A673 (cell line): ENCODE measurements at places on chromosomes 2 and 18. TPM values are rescaled to one million over a fixed set of nuclear protein-coding genes. Genes with fewer than 3 reads are reported as not detected.

Gene CCDC150
- 28.0 and 38.0 TPM in 2 replicates for total RNA-seq

- H3K27ac ChIP-seq = no peak overlapping the region
- no peaks in the 10 kb centered on the region for H3K27me3 ChIP-seq
- no peak for DNase-seq
Measured at GRCh38 chr2:43228756-43229659, 2.6 kb upstream of the ZFP36L2 start.

DNA sequence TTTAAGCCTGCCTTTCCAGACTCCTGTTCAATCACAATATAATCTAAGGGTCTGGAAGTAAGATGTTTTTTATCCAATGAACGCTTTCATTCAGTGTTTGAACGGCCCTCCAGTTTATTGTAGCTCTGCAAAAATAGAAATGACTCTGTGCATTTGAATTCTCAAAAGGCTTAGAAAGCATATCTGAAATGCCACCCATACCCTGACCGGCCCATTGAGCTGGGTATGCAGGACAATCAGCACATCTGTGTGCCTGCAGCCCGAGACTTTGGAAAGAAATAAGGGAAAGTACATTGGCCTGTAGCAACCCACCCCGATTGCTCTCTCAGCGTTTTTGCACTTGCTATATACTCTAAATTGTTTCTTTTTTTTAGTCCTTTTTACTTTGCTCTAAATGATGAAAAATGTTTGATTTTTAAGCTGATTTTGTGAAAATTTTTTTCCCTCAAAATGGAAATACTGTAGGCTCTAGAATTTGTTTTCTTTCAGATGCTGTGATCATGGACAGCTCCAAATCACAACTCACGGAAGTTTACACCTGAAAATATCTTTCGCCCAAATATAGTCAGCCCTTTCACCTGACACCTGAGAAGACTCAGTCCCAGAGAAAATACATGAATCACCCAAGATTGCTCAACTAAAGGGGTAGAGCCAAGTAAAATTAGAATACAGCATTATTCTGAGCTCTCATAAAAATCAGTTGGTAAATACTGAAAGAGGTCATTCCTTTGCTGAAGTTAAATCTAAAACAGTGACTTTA, 194.5 kb upstream of the SIX3 start:
- H3K27me3 ChIP-seq = no peaks in the 10 kb centered on the region
- H3K27ac ChIP-seq = no peak overlapping the region
- no peak for DNase-seq

Gene POU3F3
- 0.13 TPM in 1 of 2 replicates, not detected in the other for total RNA-seq

- no peak for DNase-seq
- H3K27me3 ChIP-seq = peaks cover 7% of the 10 kb centered on the region
- no peak overlapping the region for H3K27ac ChIP-seq
- no peak overlapping the region for H3K4me3 ChIP-seq
- H3K4me1 ChIP-seq = no peaks in the 10 kb centered on the region
Measured at GRCh38 chr2:51510303-51510702, 478.4 kb upstream of the NRXN1 start.

DNA sequence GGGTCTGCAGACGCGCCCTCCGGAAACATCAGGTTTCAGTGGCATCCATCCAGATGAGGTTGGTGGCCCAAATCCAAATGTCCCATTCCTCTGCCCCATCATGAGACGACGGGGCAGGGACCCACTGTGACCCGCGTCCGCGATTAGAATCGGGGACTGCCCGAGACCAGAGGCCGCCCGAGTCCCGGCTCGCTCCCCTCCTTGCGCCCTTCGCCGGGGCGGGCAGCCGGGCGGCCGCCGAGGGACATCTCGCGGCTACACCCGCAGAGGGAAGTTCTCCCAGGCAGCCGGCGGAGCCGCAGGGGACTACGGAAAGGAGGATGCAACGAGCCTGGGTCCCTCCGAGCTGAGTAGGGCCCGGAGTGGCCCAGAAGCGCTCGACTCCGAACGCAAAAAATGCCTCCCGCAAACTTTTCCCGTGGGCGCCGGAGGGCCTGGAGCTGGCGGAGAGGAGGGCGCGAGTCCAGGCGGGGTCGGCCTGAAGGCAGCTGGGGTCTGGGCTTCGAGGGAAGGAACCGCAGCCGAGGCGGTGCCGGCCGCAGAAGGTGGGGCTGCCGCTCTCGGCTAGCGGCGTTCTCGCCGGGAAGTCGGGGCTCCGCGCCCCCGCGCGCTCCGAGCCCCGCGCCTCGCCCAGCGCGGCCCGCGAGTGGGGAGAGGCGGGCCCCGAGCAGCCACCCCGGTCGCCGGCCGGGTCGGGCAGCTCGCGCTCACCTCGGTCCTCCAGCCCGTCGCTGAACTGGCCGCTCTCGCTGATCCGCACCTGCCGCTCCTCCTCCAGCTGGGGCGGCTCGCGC, 580 bp downstream of the TMEM163 start:
- no peaks in the 10 kb centered on the region for H3K36me3 ChIP-seq
- no peak overlapping the region for H3K4me3 ChIP-seq
- no peak for DNase-seq
- H3K27me3 ChIP-seq = peaks cover 94% of the 10 kb centered on the region

Gene HK2
- 40.1 and 42.6 TPM in 2 replicates for total RNA-seq

Gene LRP1B
- total RNA-seq = 9.9 and 11.0 TPM in 2 replicates

Gene DUSP19
- total RNA-seq = 5.2 and 6.4 TPM in 2 replicates

Gene PIAS2
- 72.8 and 78.7 TPM in 2 replicates for total RNA-seq

GRCh38 chr2:231928901-231929725, 2.9 kb upstream of the NPPC start:
- H3K27me3 ChIP-seq = peaks cover 32% of the 10 kb centered on the region
- H3K36me3 ChIP-seq = no peaks in the 10 kb centered on the region
- no peak for DNase-seq
- peaks cover 14% of the 10 kb centered on the region for H3K4me1 ChIP-seq

GRCh38 chr2:170823088-170823897, 6.6 kb downstream of the GAD1 start:
- H3K4me1 ChIP-seq = peaks cover 23% of the 10 kb centered on the region
- peak overlapping the region; percentile 32 for H3K4me3 ChIP-seq
- H3K36me3 ChIP-seq = no peaks in the 10 kb centered on the region
- no peak overlapping the region for H3K27ac ChIP-seq
- no peak for DNase-seq

DNA sequence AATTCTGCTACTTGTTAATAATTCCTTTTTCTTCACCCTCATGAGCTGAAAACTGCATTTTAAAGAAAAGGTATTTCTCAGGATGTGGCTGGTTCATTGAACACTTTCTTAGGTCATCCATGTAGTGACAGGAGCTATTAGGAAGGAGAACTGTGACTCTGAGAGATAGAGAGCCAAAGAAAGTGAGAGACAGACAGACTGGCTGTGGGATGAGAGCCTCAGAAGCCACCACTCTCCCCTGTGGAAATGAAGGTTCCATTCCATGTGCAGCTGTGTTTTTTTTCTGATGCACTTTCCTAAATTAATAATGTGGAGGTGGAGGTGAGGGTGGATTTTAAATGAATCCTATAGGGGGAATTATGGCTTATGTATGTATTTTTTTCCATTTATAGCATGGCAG, 113.3 kb downstream of the FAM210A start:
- no peak for DNase-seq
- peaks cover 24% of the 10 kb centered on the region for H3K27me3 ChIP-seq
- H3K4me1 ChIP-seq = peaks cover 33% of the 10 kb centered on the region
- H3K4me3 ChIP-seq = no peak overlapping the region
- no peak overlapping the region for H3K27ac ChIP-seq
- H3K36me3 ChIP-seq = no peaks in the 10 kb centered on the region

- DNase-seq = no peak
- H3K27ac ChIP-seq = no peak overlapping the region
- no peaks in the 10 kb centered on the region for H3K27me3 ChIP-seq
- H3K4me3 ChIP-seq = no peak overlapping the region
Measured at GRCh38 chr18:76350134-76351025, 144.7 kb downstream of the ZNF516 start.

Gene CAPN14
- total RNA-seq = 0.13 and 0.35 TPM in 2 replicates

- peaks cover 16% of the 10 kb centered on the region for H3K27me3 ChIP-seq
- H3K4me1 ChIP-seq = no peaks in the 10 kb centered on the region
- H3K27ac ChIP-seq = no peak overlapping the region
- H3K4me3 ChIP-seq = no peak overlapping the region
- no peaks in the 10 kb centered on the region for H3K36me3 ChIP-seq
Measured at GRCh38 chr2:100233061-100233460, 89.2 kb downstream of the LONRF2 start.

GRCh38 chr2:159895258-159896065, 97.5 kb upstream of the CD302 start:
- no peak overlapping the region for H3K27ac ChIP-seq
- no peak for DNase-seq
- H3K27me3 ChIP-seq = peaks cover 3% of the 10 kb centered on the region
- no peak overlapping the region for H3K4me3 ChIP-seq

GRCh38 chr18:41134426-41134825, 820.6 kb upstream of the PIK3C3 start:
- H3K4me3 ChIP-seq = no peak overlapping the region
- no peaks in the 10 kb centered on the region for H3K27me3 ChIP-seq

Gene TNFRSF11A
- 0.37 TPM in 2 replicates for total RNA-seq

- no peaks in the 10 kb centered on the region for H3K27me3 ChIP-seq
- DNase-seq = no peak
- no peaks in the 10 kb centered on the region for H3K36me3 ChIP-seq
- no peak overlapping the region for H3K4me3 ChIP-seq
- H3K4me1 ChIP-seq = no peaks in the 10 kb centered on the region
Measured at GRCh38 chr2:176575237-176575744, 306.0 kb downstream of the MTX2 start.

Gene CENPA
- total RNA-seq = 59.2 and 66.3 TPM in 2 replicates

GRCh38 chr2:178306352-178307073, 112.2 kb downstream of the OSBPL6 start:
- peak; percentile 62 for DNase-seq
- H3K27me3 ChIP-seq = no peaks in the 10 kb centered on the region
- H3K27ac ChIP-seq = no peak overlapping the region
- H3K36me3 ChIP-seq = no peaks in the 10 kb centered on the region

- no peak overlapping the region for H3K4me3 ChIP-seq
- no peaks in the 10 kb centered on the region for H3K4me1 ChIP-seq
Measured at GRCh38 chr2:6381326-6381725, 484.4 kb downstream of the CMPK2 start.

GRCh38 chr2:73920577-73921545, 5.8 kb upstream of the DGUOK start:
- H3K4me3 ChIP-seq = no peak overlapping the region
- no peaks in the 10 kb centered on the region for H3K27me3 ChIP-seq
- no peaks in the 10 kb centered on the region for H3K36me3 ChIP-seq
- H3K27ac ChIP-seq = no peak overlapping the region
- peak; percentile 50 for DNase-seq
- no peaks in the 10 kb centered on the region for H3K4me1 ChIP-seq

Gene OBSL1
- total RNA-seq = 23.1 and 46.6 TPM in 2 replicates

GRCh38 chr18:37293359-37293758, 272.2 kb downstream of the CELF4 start:
- no peaks in the 10 kb centered on the region for H3K36me3 ChIP-seq
- no peaks in the 10 kb centered on the region for H3K4me1 ChIP-seq
- no peak overlapping the region for H3K27ac ChIP-seq
- no peak for DNase-seq
- H3K27me3 ChIP-seq = no peaks in the 10 kb centered on the region

DNA sequence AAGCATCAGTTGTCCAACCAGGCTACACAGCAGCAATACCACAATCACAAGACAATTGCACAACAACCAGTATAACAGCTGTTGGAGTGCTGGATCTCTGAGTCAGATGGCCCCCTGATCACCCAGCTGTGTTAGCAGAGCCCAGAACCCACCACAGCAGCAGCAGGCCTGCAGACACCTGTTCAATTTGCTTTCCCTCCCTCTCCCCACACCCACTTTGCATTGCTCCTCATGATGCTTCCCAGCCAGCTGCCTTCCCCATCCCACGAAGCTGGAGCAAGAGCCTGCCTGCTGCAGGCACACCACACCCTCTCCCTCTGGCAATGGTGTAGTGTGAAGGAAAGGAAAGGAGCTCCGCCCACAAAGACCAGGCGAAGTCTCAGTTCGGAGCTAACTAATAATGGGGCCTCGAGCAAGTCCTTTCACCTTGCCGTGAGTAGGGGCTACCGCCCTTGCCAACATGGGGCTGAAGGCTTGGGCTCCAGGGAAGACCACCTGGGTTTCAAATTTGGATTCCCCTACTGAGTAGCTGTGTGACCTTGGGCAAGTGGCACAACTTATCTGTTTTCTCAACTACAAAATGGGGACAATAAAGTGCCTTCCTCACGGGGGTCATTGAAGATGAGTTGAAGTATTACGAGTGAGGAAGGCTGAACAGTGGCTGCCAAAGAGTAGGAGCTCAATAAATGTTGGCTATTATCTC, 19.4 kb upstream of the ZBTB7C start:
- H3K27ac ChIP-seq = no peak overlapping the region
- no peaks in the 10 kb centered on the region for H3K4me1 ChIP-seq
- no peak overlapping the region for H3K4me3 ChIP-seq
- H3K36me3 ChIP-seq = no peaks in the 10 kb centered on the region

DNA sequence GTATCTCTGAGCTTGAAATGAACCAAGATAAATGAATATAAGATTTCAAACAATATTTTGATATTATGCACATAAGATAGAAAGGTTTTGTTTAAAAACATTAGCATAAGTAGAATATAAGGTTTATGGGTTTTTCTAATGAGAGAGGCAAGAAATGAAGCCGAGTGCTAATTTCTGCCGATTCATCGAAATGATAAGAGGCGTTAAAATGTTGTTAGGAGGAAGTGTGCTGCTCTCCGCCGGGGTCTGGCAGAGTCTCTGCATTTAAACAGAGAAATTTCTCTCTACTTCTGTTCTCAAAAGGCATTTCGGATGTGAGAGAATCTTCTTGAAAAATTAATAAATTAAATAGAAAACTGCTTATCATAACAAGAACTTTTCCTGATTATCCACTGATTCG, 83.6 kb downstream of the MRPS9 start:
- H3K27me3 ChIP-seq = no peaks in the 10 kb centered on the region
- no peak overlapping the region for H3K4me3 ChIP-seq
- H3K36me3 ChIP-seq = no peaks in the 10 kb centered on the region
- no peak overlapping the region for H3K27ac ChIP-seq

DNA sequence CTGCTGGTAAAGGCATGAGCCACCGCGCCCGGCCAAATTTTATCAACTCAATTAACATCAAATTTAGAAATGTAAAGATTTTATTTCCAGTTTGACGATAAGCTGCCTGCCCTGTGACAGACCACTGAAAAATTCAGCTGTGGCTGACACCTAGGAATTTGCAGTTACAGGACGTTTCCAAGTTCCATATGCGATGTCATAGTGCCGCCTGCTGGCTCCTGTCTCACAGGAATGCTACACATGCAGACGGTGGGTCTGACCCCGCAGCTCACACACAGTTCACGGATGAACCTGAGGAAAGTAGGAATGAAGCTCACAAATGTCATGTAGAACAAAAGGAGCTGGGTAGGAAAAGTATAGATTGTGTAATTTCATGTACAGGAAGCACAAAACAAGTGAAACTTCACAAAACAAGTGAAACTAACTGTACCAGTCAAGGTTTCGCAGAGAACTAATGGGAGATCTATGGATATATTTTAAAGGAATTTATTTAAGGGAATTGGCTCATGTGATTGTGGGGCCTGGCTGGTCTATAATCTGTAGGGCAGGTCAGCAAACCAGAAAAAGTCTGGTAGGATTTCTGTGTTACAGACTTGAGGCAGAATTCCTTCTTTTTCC, 13.2 kb upstream of the SEH1L start:
- H3K27me3 ChIP-seq = no peaks in the 10 kb centered on the region
- peak; percentile 86 for DNase-seq
- no peaks in the 10 kb centered on the region for H3K36me3 ChIP-seq
- no peak overlapping the region for H3K27ac ChIP-seq
- H3K4me1 ChIP-seq = no peaks in the 10 kb centered on the region

Gene TUBA3D
- not detected in 2 replicates for total RNA-seq

GRCh38 chr18:55440988-55441387, 147.0 kb downstream of the TCF4 start:
- H3K36me3 ChIP-seq = no peaks in the 10 kb centered on the region
- H3K4me1 ChIP-seq = no peaks in the 10 kb centered on the region
- H3K27ac ChIP-seq = no peak overlapping the region
- H3K4me3 ChIP-seq = no peak overlapping the region
- no peak for DNase-seq

GRCh38 chr18:45837283-45838070, 12.0 kb downstream of the SIGLEC15 start:
- peak overlapping the region; percentile 15 for H3K4me3 ChIP-seq
- no peaks in the 10 kb centered on the region for H3K4me1 ChIP-seq
- no peaks in the 10 kb centered on the region for H3K36me3 ChIP-seq
- peaks cover 63% of the 10 kb centered on the region for H3K27me3 ChIP-seq
